ENCODE measurements at places on chromosomes 2 and 18.
A peak's percentile ranks its signal among the peaks of the same experiment; 100 is the strongest.

DNA sequence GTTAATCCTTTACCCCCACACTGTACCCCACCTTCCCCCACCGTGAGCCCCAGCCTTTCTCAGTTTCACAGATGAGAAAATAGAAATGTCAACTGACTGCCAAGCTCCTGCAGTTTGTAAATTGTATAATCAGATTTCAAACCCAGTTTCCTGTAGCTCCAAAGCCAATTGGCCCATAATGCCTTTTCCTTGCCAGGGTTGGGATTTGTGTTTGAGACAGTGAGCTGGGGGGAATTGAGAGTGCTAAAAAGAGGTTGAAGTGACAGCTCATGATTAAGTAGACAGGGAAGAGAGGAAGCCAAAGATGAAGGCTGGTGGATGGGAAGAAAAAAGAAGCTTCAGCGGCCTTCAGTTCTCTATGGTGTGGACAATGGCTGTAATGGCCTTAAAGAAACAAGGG, 10.7 kb downstream of the OSBPL6 start:
- no peak for DNase-seq

DNA sequence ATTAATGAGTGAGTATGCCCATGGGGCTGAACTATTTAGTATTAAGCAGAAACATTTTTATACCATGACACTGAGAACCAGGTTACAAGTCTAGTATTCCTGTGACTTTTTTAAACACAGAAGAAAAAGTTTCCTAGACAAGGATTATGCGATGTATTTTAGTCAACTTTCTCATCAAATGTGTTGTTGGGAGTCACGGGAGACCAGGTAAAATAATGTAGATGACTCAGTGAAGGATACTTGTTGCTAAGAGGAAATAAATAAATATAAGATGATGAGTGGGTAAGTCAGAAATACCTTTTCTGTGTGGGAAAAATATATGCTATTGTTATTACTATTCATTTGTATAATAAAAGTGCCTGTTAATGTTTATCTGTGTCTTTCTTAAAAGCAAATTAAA, 23.4 kb downstream of the MBD5 start:
- DNase-seq = no peak

DNA sequence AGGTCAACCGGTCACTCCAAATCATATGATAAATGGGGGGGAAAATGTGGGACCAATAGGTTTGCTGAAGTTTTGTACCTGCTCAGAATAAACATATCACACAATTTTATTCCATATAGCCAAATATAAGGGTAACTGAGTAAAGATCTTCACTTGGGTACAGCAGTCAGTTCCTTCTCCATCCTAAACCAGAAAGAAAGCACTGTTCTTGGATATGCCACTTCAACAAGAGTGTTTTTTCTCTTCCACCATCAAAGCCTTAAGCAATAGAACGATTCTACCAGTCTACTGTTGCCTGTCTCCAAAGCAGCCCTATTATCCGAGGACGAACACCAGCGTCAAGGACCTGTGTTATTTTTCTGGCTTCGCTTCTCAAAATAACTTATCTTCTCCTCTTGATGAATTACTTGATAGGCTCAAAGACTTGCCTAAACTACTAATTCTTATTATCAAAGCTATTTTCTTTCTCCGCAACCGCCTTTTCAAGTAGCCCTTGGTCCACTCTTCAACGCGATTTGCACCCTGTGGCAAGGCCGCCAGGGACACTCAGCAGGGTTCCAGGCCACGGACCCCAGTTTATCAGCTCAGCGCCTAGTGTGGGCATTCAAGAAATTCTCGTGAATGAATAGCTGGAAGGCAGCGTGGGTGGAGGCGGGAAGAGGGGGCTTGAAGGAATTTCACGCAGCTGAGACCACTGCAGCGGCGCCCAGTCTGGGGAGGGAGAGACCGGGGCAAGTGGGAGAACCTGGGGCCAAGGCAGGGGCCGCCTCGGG, 646 bp downstream of the ALS2 start:
- no peak for DNase-seq

DNA sequence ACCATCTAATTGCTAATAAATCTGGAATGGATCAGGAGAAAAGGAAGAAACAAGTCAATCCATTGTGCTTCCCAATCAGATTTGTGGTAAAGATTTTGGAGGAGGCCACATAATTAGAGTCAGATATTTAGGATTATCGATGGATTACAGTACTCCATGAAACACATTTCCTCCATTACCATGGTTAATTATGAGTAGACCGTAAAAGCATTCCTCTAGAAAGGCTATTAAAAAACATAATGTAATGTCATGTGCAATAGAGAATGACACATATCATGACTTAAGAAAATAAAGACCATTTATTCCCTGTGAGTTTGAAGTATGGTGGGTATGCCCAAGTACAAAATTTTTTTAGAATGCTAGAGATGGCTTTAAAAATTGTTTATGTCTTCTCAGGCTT, 96.1 kb downstream of the ITGA4 start:
- DNase-seq = no peak

DNA sequence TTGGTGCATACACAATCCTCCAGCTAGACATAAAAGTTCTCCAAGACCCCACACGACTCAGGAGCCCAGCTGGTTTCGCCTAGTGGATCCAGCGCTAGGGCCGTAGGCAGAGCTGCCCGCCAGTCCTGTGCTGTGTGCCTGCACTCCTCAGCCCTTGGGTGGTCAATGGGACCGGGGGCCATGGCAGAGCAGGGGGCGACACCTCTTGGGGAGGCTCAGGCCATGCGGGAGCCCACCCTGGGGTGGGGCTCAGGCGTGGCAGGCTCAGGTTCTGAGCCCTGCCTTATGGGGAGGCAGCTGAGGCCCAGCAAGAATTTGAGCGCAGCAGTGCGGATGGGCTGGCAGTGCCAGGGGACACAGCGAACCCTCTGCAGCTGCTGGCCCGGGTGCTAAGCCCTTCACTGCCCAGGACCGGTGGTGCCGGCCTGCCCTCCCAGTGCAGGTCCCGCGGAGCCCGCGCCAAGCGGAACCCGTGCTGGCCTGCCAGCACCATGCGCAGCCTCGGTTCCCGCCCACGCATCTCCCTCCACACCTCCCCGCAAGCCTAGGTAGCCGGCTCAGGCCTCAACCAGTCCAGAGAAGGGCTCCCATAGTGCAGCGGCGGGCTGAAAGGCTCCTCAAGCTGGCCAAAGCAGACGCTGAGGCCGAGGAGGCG, 1566.6 kb upstream of the SLC39A10 start:
- DNase-seq = peak; percentile 42

DNA sequence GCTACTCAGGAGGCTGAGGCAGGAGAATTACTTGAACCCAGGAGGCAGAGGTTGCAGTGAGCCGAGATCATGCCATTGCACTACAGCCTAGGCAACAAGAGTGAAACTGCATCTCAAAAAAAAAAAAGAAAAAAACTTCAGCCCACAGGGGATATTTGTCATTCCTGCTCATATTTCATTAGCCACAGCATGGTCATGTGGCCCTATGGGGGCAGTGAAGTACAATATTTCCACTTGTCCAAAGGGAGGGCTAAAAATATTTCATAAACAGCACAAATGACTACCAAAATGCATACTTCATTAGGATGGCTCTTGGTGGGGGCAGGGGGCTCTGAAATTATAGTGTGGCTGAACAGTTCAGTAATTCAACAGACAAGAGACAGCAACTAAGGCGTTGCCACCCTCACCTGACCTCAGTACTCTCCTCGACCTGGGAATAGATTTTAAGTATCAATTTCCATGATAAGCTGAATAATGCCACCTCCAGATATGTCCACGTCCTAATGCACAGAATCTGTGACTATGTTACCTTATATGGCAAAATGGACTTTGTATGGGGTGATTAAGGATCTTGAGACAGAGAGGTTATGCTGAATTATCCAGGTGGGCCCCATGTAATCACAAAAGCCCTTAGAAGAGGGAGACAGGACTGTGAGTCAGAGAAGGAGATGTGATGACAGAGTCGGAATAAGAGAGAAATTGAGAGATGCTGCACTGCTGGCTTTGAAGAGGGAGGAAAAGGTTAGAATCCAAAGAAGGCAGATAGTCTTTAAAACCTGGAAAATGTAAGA, 158.2 kb upstream of the CRIM1 start:
- no peak for DNase-seq

DNA sequence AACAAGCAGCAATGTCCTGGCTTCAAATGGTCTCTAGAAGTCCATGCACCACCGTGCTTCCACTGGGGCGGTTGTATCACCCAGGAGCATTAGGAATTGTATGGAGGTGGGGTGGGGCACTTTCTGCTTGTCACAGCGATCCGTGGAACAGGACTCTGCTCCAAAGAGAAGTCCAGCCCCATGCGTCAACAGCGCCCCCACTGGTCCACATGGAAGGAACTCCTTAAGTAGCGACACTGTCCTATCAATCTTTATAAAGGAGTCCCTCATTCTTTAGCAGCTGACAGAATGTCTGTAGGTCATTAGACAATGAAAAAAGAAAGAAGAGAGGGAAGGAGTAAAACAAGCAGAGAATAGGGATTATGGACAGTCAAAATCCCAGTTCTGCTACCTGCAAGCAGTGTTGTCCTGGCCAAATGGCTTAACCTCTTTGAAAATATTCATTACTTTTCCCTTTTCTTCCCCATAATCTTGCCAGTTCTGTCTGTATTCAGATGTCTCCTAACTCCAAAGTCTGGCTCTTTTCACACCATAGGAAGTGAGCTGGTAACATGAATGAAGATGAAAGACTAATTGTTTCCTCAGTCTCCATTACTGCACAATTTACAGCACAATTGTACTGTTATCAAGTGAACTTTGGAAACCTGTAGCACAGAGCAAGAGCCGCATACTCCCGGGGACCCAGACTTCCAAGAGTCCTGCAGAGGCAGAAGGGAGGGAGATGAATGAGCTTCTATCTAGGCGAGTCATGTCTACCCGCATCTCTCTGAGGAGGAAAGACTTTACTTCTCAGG, 9.9 kb downstream of the NFE2L2 start:
- peak; percentile 57 for DNase-seq

- DNase-seq = no peak
Measured at GRCh38 chr18:21099442-21099841, 12.2 kb downstream of the ROCK1 start.

DNA sequence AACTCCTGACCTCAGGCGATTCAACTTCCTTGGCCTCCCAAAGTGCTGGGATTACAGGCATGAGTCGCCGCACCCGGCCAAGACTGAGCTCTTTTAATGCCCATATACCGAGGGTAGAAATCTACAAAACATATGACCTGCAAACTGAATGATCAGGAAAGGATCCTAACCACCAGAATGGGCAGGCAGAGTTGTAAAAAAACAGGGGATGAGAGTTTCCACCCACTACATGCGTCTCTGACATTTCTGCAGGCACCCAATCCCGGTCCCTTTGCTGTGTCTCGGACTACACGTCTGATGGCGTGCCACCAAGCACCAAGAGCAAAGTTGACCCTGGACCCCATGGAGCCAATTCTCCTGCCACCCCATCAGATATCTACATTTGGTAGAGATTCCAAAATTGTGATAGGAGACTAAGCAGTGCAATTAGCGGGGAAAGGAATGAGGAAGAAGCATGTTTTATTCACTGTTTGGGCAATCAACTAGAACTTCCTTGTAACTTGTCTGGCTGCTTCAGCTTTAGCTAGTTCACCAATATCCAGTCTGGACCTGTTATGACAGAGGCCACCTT, 74.1 kb downstream of the ATP8B1 start:
- DNase-seq = no peak

DNA sequence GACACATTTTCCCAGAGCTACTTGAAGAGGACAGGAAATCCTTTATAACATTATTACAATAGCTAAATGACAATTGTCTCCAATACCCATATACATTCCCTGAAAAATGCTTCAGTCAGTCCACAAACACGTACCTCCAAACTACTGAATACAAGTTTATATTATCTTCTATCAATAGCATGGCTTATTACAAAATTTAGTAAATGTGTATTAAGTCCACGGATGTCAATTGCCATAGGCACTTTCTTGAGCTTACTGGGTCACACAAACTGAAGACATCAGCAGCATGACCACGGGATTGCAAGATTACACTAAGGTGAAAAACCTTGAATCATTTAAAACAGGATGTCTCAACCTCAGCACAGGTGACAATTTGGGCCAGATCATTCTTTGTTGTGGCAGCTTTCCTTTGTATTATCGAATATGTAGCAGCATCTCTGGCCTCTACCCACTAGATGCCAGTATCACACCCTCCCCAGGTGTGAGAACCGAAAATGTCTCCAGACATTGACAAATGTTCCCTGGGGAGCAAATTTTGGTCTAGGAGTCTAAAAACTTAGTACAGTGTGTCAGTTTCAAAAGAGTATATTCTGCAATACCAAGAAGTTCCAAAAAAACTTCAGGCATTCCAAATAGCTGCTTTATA, 1.4 kb downstream of the MBD2 start:
- no peak for DNase-seq

DNA sequence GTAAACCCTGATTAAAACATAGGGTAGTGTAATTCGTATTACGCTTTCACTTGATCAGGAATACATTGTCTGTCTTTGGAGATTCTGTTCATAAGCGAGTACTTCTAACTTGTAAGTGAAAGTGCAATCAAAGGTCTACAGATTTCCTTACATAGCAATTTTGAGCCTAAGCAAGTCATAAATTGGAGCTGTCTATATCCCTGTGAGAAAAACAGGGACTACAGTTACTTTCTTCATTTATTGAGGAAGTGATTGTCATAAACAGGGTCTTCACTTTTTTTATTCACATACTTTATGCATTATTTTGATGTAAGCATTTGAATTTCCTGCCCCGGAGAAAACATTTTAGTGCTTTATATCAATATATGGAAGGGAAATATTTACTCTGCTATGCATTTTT, 670.4 kb downstream of the CBLN2 start:
- DNase-seq = no peak

DNA sequence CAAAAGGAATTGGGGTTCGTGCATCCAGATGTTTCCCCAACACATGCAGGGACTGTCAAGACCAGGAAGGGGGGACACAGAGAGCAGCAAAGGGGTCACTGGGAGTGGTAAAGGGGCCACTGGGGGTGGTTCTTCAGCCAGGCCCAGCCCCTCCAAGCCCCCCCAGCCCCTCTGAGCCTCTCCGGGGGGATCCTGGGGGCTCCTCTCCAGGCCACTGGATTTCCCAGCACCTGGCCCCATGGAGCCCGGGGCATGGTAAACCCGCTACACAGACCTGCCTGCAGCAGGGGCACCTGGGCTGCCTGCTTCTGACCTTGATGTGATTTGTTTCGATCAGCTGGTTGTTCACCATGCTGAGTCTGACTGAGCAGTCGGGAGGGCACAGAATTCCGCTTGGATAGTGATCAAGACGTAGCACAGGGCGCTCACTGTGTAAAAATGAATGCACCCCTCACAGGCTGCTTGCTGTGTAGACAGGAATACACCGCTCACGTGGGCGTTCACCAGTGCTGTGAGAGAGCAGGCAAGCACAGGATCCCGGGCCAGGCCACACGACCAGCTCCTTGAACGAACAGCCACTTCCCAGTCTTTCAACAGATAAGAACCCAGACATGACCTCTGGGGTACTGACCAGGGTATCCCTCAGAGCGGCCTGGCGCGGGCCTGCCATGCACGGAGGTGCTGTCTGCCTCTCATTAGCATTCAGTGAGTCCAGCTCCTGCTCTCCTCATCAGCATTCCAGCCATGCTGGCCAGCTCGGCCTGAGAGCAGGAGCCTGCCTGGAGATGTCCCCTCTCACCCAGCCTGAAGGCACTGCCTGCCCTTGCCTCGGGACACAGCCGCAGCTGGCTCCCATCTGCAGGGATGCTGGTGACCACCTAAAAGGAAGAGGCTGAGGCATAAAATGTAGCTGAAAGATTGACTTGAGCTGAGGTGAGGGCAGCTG, 73.3 kb upstream of the OTOS start:
- no peak for DNase-seq

GRCh38 chr2:240520130-240520973, 37.4 kb downstream of the ANKMY1 start:
- no peak for DNase-seq

- DNase-seq = no peak
Measured at GRCh38 chr2:142796588-142796987, 80.9 kb upstream of the KYNU start.

All from lower lobe of right lung (tissue), 2 donors.